Fibroblast of skin of back (primary cell): ENCODE measurements at places on chromosomes 1 and 21.

GRCh38 chr1:15684042-15684461, at the start of gene PLEKHM2:
Gene PLEKHM2, plus strand, starts transcription at chr1:15684320. Its CDS starts 239 bp downstream, at chr1:15684559.
- DNase-seq, result peak; percentile 63

DNA sequence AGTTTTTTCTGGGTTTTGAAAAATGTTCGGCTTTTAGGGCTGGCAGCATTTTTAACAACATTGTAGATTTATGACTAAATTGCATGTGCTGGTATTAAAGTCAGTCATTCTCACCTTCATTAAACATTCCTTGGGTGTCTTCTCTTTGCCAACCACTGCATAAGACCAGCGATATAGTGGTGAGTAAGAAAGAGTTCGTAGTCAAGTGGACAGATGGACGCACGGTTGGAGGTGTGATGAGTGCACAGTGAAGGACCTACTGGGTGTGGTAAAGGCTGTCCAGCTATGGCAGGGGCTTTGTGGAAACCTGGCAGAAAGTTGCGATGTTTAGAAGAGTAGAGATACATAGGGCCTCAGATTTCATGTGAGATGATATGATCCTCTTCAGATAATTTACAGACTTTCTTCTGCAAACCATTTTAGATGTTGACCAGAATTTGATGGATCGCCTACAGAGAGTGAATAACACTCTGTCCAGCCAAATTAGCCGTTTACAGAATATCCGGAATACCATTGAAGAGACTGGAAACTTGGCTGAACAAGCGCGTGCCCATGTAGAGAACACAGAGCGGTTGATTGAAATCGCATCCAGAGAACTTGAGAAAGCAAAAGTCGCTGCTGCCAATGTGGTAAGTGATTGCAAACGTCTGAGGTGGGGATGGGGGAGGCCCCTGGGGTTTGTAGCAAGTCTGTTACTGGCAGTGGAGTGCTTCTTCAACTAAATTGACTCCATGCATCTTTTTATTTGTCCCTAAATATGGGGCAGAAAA, 56.0 kb upstream of the LAMC2 start:
- no peak for DNase-seq

GRCh38 chr1:5522531-5523145, 469.6 kb downstream of the NPHP4 start:
- DNase-seq, result no peak

DNA sequence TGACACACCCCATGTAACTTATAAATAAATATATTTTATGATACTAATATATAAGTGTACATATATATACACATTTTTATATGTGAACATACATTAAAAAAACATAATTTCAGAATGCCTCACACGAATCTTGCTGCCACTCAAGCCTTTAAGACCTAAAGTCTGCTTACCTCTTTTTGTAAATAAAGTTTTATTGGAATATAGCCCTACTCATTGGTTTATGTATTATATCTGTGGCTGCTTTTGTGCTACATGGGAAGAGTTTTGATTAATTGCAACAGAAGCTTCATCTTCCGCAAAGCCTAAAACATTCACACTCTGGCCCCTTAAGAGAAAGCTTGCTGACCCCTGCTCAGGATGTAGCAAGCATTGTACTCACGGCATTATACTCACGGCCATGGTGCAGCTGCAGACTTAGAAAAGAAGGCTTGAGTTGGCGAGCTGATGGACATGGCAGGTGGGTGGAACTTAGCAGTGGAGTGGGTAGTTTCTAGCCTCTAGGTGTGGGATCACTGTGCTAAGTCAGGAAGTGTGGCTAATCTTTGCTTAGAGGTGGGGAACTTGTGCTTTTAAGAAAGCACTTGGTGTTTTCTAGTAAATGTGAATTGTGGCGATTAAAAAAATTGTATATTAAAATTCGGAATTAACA, 80.8 kb downstream of the DYRK1A start:
- DNase-seq, result no peak

DNA sequence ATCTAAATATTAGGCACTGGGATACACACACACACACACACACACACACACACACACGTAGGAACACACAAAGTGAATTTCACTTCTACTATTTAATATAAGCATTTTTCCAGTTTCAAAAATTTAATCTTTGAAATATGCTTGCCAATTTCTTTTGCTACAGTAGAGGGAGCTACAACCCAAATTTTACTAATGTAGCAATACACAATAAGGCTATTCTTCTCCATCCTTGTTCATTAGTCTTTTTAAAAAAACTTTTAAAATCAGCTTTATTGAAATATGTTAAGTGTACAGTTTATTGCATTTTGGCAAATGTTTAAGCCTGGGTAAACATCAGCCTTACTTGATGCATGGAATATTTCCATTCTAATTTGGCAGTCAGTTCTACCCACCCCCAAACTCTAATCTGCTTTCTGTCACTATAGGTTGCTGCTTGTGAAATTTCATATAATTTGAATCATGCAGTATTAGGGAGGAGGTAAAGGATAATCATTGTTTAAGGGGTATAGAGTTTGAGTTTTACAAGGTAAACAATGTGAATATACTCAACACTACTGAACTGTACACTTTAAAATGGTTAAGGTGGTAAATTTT, 93.0 kb upstream of the TENT5C start:
- DNase-seq, result peak; percentile 22

- peak; percentile 27 for DNase-seq
These were observed 540 bp downstream of the ARHGEF2 start for GRCh38 chr1:155977690-155978324.

- DNase-seq, result no peak
These were observed 116.7 kb downstream of the RHOU start for GRCh38 chr1:228852024-228852423.

GRCh38 chr21:45974073-45975019, 7.2 kb upstream of the COL6A1 start:
- peak; percentile 88 for DNase-seq

- peak; percentile 44 for DNase-seq
These were observed at the start of gene TEKT2 for GRCh38 chr1:36083635-36084496. Gene TEKT2, plus strand, starts transcription at chr1:36084094. Its CDS starts 828 bp downstream, at chr1:36084922.

GRCh38 chr1:179143322-179143721, 61.5 kb downstream of the TOR3A start:
- DNase-seq, result peak; percentile 96

- no peak for DNase-seq
These were observed 859.5 kb downstream of the USP25 start for GRCh38 chr21:16589006-16589898.

DNA sequence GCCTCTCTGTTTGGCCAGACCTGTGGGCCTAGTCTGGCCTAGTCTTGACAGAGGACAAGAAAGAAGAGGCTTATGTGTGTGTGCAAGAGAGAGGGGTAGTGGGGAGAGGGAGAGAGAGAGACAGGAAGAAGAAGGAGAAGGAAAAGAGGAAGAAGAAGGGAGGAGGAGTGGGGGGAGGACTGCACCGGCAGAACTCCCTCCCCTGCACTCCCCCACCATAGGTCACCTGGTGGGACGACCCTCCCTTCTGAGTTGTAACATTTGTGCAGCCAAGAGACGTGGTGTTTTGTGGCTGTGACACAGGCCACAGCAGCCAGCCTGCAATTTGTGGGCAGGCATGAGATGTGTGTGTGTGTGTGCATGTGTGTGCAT, 4.3 kb downstream of the INAVA start:
- DNase-seq, result no peak
